Activated T-helper 9 cell treated with anti-CD3 and anti-CD28 coated beads, Interleukin-2, amount 50 U/mL, for 16 hours (primary cell): ENCODE measurements at places on chromosomes 12 and 14.

DNA sequence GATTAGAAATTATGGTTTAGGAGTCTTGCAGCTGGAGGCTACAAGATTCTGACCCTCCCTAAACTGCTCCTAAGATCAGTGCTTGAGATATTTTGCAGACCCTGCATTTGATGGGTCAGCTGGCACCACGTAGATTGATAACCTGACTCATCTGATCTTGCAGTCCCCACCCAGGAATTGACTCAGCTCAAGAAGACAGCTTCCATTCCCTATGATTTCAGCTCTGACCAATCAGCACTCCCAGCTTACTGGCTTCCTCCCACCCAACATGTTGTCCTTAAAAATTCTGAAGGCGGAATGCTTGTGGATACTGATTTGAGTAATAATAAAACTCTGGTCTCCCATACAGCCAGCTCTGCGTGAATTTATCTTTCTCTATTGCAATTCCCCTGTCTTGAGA, 23.2 kb upstream of the MTHFD1 start:
- DNase-seq: no peak

- DNase-seq: no peak
Measured at GRCh38 chr12:51752234-51752889, 96.2 kb downstream of the FIGNL2 start.

GRCh38 chr14:26104717-26105116, 493.1 kb downstream of the NOVA1 start:
- DNase-seq: no peak

GRCh38 chr14:80428171-80428570, 216.9 kb upstream of the DIO2 start:
- DNase-seq: no peak

DNA sequence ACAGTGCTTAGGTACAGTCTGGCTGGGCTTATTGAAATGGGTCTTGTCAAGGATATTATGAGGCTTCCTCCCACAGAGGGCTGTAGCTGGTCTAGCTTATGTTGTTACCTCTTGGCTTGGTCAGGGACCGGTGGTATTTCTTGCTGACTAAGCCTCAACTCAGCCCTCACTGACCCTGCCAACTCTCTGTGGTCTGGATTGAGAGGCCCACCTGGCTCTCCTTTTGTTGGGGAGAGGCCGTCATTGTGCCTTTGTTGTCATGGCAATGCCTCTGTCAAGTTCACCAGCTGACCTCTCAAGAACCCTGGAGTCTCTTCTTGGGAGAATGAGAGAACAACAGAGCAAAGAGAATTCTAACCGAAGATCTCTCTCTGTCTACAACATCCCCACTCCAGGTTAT, 245.6 kb upstream of the NPAS3 start:
- DNase-seq: no peak
